Stimulated activated CD8-positive, alpha-beta memory T cell treated with anti-CD3 and anti-CD28 coated beads, Interleukin-7, amount 100 ng/mL, for 1 hour (primary cell): ENCODE measurements at places on chromosomes 3 and 15.
A peak's percentile ranks its signal among the peaks of the same experiment; 100 is the strongest.

DNA sequence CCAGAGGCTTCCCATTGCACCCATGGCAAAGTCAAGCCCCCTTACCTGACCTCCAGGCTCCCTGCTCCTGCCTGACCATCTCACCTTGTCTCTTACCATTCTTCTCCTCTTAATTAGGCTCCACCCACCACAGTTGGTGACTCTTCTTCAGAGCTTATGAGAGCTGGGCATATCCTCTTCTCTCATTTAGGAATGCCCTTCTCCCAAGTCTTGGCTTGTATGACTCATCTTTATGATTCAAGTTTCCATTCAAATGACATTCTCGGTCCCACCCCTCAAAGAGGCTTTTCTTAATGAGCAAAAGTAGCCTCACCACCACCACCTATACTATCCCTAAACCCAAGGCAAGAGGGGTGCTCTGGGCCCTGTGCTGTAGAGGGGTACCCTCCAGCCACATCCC lies 55.3 kb upstream of the NUDT16 start:
- no peak for DNase-seq

DNA sequence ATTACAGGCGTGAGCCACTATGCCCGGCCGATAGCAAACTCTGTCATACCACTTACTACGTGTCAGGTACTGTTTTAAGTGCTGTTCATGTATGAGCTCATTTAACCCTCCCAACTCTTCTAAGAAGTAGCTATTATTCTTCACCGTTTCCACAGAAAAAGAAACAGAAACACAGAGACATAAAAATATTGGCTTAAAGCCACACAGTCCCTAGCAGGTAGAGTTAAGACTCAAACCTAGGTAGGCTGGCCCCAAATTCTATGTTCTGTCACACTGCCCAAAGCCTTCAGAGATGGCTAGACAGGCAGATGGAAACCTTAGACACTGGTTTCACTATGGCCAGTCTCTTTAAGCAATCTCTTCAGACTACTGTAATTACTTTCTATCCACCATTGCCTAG lies 149.8 kb upstream of the KCNMB2 start:
- no peak for DNase-seq

GRCh38 chr3:82163907-82164520 lies 402.6 kb upstream of the GBE1 start:
- no peak for DNase-seq

- DNase-seq: peak; percentile 7
Measured at GRCh38 chr15:75455982-75456531, 4.6 kb upstream of the SIN3A start.

- DNase-seq: peak; percentile 18
Measured at GRCh38 chr3:187919048-187919447, 173.8 kb upstream of the BCL6 start.

GRCh38 chr3:99783011-99783573 lies 34.6 kb upstream of the CMSS1 start:
- DNase-seq: no peak

GRCh38 chr15:99177679-99178078 lies 71.7 kb downstream of the TTC23 start:
- DNase-seq: no peak

DNA sequence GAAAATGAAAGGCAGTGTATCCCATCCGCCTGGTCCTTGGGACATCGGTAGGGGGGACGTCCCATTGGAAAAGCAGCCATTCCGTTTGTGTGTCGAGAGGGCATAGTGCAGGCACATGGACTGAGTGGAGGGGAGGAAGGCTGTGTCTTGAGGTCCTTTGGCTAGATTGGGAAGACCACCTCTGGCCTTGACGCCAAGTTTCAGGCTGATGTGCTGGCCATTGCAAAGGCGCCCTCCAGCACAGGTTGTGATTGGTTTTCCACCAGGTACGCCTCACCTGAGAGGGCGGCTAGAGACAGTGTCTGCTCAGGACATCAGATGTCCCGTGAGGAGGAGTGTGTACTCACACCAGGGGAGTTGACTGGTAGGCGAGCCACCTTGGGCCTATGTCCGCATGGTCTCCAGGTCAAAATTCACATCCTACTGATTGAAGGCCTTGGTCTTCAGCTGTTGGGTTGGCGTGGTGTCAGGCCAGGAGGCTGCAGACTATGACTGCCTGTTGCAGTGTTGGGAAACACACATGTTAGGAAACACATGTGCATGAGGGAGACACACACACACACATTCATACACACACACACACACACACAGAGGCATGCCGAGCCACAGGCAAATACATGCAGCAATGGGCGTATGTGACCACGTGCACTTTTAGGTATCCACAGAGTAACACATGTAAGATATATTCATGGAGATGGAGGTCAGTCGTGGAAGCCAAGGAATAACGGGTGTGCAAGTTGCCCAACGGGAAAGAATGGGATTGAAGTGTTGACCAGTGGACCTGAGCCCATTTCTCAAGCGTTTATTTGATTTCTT lies 98.4 kb downstream of the SNRPN start:
- no peak for DNase-seq

DNA sequence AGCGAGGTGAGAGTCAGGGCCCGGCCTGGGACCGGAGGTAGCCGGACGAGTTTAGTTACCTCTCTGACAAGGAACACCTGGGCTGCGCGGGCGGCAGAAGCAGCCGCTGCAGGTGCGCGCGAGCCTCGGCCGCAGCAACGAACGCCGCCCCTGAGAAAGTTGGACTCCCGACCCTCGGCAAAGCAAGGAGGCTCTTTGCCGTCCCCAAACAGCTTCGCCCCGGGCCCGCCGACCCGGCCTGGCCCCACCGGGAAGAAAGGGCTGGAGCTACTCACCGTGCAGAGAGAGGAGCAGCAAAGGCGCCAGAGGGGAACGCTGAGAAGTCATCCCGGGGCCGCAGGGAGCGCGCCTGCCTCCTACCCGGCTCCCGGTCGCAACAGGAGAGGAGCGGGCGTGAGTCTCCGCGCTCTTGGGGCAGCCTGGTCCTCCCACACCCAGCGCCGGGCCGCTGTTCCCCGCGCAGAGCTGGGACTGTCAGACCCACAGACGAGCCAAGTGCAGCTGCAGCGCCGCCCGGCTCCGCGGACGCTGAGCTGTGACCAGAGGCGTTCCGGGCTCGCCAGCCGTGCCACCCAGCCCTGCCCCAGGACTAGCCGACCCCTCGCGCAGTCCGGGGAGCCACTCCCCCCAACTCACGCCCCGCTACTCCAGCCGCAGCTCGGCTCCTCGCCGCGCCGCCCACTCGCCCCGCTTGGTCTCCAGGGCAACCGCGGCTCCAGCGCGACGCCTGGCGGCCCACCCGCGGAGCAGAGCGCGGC lies at the start of gene IGSF11:
TSS of gene IGSF11 (minus strand) at position 591 of the 758 bp plus-strand sequence. CDS start at position 327, 264 bp downstream.
- DNase-seq: peak; percentile 32

GRCh38 chr3:8595695-8596115 lies 48.9 kb downstream of the SSUH2 start:
- no peak for DNase-seq

DNA sequence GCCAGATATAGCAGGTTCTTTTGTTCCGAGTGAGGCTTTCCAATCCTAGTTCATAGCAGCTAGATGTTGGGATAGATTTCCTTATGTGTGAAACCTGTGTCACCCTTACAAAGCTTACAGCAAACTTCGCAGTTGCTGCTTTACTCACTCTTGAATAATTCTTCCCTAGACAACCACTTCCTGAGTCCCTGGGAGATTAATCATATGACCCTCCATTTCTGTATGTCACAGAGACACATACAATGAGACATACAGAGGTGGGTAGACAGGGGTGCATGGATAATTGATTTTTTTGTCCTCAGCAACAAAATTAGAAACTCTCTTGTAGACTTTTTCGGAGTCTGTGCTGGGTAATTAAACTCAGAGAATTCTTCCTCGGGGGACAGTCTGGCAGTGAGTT lies 163.2 kb downstream of the NSUN3 start:
- DNase-seq: no peak

GRCh38 chr3:177554895-177555759 lies 357.8 kb upstream of the TBL1XR1 start:
- DNase-seq: no peak
